NB4 (cell line): ENCODE measurements at places on chromosomes 2 and 18.

GRCh38 chr2:80651435-80651834 is 346.9 kb upstream of the LRRTM1 start:
- no peak for DNase-seq

GRCh38 chr2:208037564-208038487 is 12.5 kb upstream of the PLEKHM3 start:
- no peak for DNase-seq

GRCh38 chr2:100274076-100274475 is 48.2 kb downstream of the LONRF2 start:
- no peak for DNase-seq

GRCh38 chr2:85994897-85995647 is 106.3 kb upstream of the ST3GAL5 start:
- no peak for DNase-seq

- DNase-seq = no peak
These were observed 35.8 kb downstream of the AQP12A start for GRCh38 chr2:240727439-240727838.

GRCh38 chr2:177396703-177397460 is 4.3 kb downstream of the AGPS start:
- DNase-seq = peak; percentile 11

DNA sequence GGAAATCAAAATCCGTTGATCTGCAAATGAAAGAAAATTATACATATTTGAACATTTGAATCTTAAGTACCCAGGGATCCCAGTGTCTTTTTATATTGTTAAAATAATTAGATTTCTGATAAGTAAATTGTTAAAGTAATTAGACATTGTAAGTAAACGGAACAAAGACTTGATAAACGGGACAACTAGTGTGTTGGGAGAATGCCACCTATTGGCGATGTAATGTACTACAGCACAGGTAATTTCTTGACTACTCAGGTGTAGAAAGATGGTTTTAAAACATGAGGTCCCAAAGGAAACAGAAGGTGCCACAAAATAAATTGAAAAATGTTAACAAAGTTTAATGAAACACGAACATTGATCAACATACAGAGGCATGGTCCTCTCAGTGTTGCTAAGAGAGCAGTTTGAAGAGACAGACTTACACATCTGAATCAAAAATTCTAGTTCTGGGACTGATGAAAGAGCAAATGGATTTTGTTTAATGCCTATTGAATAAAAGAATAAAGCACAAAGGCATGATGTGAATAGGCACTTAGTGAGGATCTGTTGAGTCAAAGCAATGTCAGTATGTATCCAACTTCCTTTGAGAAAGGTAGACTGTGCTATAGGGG is 103.4 kb upstream of the RASGRP3 start:
- DNase-seq = peak; percentile 54

DNA sequence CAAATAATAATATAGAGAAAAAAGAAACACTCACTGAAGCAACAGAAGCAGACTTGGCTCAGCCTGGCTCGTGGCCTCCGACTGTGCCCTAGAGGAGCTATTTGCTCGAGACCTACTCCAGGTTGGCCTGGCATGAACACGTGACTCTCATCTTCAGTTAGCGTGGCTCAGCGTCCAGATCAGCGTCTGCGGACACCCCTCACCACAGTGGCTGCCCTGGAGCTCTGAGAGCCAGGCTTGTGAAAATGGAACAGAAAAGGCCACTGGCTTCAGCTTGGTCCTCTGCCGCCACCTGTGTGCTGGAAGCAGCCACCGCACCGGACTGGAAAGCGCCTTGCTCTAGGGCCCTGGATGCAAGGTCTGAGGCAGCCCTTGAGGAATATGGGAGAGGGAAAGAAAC is 1184.0 kb upstream of the GYPC start:
- DNase-seq = peak; percentile 23

GRCh38 chr2:66512626-66513025 is 77.7 kb downstream of the MEIS1 start:
- no peak for DNase-seq

GRCh38 chr2:175005733-175006264 is 618 bp upstream of the CHN1 start:
- DNase-seq = no peak

- no peak for DNase-seq
These were observed 98.9 kb downstream of the CYRIA start for GRCh38 chr2:16566701-16567100.

GRCh38 chr18:57629422-57629821 is 7.8 kb upstream of the NARS1 start:
- no peak for DNase-seq

- no peak for DNase-seq
These were observed 44.0 kb downstream of the CTDP1 start for GRCh38 chr18:79723628-79724027.

DNA sequence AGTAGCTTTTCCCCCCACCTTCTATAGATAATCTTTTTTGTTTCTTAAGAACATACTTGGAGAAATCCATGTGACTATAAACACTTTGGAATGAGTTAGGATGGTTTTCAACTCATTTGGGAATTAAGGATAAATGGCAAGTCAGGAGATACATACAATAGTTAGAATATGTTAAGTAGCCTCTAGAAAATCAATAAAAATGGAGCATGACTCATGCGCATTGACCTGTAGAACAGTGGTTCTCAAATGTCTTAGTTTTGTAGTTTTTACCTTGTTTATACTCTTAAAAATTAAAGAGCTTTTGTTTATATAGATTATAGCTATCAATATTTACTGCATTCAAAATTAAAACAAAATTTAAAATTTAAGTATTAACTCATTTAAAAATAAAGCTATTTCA is 24.7 kb downstream of the NUP35 start:
- DNase-seq = no peak

DNA sequence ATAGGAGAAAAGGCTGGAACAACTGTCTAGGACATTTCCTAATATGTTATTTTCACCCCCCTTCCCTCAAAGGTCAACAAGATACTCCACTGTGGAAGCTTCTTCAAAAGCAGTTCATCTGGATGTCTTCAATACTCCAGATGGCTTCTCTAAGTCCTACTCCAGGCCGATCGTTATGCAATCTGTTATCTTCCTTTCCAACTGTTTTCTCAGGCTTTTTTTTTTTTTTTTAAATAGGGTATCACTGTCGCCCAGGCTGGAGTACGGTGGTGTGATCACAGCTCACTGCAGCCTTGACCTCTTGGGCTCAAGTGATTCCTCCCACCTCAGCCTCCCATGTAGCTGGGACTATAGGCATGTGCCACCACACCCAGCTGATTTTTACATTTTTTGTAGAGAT is 26.3 kb downstream of the ATP8B1 start:
- peak; percentile 20 for DNase-seq

DNA sequence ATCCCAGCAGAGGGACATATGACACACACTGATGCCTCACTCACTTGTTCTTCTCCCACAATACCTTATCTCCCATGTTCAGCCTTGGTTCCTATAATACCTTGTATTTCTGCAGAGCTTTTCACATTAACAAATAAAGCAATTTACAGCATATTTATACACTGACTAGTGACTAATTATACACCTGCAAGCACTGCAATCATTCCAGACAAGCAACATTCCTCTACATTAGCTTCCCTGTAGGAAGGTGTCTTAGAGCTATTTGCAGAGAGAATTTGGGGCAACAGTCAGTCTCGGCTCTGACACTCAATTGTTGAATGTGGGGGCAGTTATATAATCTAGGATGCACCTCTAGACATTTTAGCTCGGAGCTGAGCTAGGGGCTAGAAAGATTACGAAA is 9.5 kb upstream of the INSIG2 start:
- DNase-seq = no peak

DNA sequence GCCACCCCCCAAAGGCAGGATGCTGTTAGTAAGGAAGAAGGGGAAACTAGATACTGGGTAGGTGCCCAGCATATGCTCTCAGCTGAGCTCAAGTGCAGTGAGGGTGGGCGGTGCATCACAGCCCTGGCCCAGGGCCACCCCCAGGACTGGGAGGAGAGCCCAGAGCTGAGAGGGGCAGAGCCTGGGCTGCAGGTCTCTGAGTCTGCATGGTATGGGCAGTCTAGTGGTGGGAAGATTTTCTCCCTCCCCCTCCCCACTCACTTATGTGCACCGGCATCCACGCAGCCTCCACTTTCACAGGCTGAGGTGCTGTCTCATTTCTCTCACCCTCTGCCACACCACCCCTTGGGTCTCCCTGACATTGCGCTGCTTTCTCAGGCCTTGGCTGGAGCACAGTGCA is 48.5 kb upstream of the CAB39 start:
- DNase-seq = no peak

GRCh38 chr18:7904529-7904928 is 337.4 kb downstream of the PTPRM start:
- DNase-seq = no peak

- DNase-seq = no peak
These were observed 649.9 kb upstream of the FANCL start for GRCh38 chr2:58890865-58891525.

- DNase-seq = no peak
These were observed 70.0 kb downstream of the HS1BP3 start for GRCh38 chr2:20580690-20581437.

- no peak for DNase-seq
These were observed 50.7 kb downstream of the ATIC start for GRCh38 chr2:215362562-215362904.

- DNase-seq = peak; percentile 78
These were observed 207.4 kb downstream of the ARL6IP6 start for GRCh38 chr2:152925547-152926448.

- DNase-seq = no peak
These were observed 28.1 kb upstream of the ASB1 start for GRCh38 chr2:238398577-238398976.

DNA sequence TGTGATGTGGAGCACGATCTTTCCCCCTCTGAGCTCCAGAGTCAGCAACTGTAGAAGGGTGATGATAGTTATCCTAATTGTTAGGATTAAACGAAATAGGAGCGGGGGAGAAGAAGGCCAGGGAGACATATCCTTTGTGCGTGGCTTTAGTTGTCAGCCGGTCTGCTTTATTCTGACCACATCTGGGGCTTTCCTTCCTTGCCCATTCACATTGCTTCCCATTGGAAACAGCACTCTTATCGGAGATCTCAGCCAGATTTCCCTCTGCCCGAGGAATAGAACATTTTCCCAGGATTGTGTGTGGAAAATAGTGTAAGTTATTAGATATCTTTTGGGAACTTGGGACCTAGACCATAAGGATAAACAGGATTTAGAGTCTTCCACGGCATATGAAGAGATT is 1.5 kb downstream of the RALB start:
- no peak for DNase-seq

DNA sequence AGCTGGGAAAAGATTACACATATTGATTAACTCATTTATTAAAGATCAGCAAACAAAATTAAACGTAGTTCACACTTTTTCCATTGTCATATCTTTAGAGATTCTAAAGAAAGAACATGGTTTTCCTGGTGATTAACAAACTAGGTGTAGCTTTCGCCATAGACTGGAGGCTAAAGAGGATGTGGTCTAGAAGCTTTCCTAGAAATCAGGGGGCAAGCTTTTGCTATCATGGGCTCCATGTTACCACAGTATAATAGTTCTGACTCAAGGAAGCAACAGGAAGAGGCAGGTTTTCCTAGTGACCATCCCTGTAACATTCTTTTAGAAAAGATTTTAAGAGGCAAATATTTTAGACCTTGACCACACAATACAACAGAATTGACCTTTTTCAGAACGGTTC is 232.7 kb downstream of the METTL4 start:
- DNase-seq = peak; percentile 3

- DNase-seq = peak; percentile 82
These were observed at the start of gene CD302 for GRCh38 chr2:159797543-159798375. TSS of gene CD302 (minus strand) at chr2:159798208. CDS start at chr2:159798198, 10 bp downstream.

DNA sequence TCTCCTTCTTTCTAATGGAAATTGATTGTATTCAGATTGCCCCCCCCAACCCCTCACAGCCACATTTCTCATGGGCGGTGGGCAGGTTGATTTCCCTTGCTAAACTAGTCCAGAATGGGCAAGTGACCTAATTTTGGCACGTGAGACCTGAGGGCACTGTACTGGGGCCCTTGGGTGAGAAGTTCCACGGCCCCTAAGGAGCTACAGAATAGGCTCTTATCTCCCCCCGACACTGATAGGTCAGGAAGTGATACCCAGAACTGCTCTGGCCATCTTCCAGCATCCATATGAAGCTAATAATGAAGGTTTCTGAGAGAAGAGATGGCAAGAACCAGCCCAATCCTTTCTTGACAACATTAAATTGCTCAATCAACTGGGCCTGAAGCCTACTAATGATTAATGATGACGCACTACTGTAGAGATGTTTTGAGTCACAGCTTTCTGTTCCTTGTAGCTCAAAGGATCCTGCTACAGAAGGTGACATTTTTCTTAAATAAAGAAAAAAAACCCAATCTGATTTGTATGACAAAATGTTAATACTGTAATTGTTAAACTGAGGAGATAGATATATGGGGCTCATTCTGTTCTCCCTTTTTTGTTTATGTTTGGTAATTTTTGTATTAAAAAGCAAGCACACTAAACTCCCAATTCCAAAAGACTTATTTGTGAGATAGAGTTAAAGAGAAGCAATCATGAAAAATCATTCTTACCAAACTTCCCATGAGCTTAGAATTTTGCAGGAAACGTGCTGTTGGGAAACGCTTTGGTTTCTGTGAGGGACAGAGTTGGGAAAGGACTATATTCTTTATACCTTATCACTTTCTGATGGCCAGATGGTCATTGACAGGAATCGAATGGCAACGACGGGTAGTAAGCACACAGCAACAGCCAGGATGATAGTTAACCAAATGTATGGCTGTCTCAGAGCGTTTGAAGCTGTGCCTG is 28.2 kb upstream of the NARS1 start:
- no peak for DNase-seq

DNA sequence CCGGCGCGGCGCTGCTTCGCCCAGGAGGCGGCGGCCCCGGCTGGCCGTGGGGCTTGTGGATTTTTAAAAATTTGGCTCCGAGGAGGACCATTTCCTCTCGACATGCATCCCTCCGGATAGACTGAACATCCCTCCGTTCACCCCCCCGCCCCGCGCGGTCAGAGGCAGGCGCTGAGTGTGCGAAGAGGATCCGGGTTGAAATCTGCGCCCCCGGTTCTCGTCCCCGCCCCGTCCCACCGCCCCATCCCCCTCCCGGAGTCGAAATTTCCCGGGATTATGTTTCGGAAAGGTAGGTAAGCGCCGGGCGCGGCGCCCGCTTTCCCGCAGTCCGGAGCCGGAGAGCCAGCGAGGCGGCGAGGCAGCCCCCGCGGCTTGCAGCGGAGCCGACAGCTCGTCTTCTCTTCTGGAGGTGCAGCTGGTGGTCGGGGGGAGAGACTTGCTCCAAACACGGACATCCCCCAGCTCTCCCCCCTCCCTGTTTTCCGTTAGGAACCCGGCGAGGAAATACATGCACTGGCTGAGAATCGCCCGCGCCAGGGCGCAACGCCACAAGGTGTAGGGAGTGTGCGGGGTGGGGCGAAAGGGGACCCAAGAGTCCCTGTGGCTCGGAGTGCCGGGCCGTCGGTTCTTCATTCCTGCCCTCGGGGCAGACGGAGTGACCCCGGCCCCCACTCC is at the start of gene PRKCE:
Gene PRKCE (plus strand): TSS at position 261 of the 675 bp plus-strand sequence.
- peak; percentile 21 for DNase-seq
